ENCODE measurements at places on chromosomes 1 and 21.

GRCh38 chr1:20978413-20978812, 191.3 kb upstream of the HP1BP3 start:
- no peak for DNase-seq

GRCh38 chr1:93853940-93854339, 25.1 kb downstream of the DNTTIP2 start:
- DNase-seq, result no peak

GRCh38 chr1:205528887-205529825, 24.7 kb downstream of the CDK18 start:
- peak; percentile 47 for DNase-seq

GRCh38 chr1:150552911-150553289, 3.7 kb downstream of the ADAMTSL4 start:
- DNase-seq, result no peak

DNA sequence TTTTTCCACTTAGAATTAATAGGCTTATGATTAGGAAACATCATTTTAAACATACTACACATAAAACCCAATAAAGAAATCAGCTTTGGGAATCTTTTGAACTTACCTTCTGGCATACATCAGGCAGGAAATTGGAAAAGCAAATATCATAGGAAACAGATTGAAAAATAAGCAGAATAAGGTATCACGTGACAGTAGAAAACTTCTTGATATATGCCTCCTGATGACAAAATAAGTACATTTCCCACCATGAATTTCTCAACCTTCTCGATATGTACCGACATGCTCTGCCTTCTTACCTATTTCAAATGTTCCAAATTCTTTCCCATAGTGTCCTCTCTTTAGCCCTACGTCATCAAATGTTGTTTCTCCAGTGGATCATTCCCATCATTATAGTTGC, 72.4 kb downstream of the CLCA4 start:
- no peak for DNase-seq

GRCh38 chr1:157194731-157195520, 56.7 kb upstream of the ETV3 start:
- no peak for DNase-seq

GRCh38 chr1:69315823-69316222, 251.9 kb upstream of the LRRC7 start:
- DNase-seq, result no peak

GRCh38 chr21:46416551-46416950, 42.1 kb upstream of the DIP2A start:
- no peak for DNase-seq

- DNase-seq, result no peak
These were observed 10.2 kb downstream of the TNNI1 start for GRCh38 chr1:201411292-201411691.

- no peak for DNase-seq
These were observed 112.5 kb upstream of the CACHD1 start for GRCh38 chr1:64357422-64357821.
